ENCODE measurements at places on chromosomes 2 and 18.

GRCh38 chr2:20626698-20627513 is 24.0 kb downstream of the HS1BP3 start:
- DNase-seq, result no peak

DNA sequence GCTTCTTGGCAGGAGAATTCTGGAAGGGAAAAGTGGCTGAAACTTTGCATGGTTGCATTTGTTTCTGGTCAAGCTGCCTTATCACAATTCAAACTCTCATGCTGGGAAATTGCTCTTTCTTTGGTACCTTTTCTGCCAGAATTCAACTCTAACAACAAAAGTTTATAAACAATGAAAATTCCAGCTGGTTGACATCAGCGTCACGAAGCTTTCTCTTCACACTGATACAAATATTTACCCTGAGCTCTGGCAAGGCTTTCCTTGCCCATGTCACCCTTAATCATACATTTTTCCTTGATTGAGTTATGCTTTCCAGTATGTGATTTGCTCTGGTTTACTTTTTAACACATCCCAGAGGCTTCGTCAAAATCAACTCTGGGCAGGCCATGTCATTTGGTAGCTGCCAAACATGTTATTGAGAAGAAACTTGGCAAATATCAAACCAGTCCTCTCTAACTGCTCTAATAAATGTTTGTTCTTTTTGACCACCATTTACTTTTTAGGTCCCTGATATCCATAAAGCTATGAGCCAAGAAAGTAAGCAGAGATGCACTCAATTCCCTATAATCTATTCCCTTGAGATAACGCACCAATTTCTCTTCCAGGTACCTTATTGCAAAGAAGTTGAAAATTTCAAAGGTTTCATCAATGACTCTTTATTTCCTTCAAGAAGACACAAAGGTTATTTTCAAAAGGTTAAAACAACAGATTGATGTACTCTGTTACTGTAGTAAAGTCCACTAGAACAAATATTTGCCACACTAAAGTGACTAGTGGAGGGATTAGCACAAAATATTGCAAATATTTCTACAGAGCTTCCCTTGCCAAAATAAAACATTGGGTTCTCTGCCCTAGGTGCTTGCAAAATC is 1241.1 kb upstream of the ZEB2 start:
- no peak for DNase-seq

- DNase-seq, result no peak
These were observed 292.4 kb downstream of the TRIB2 start for GRCh38 chr2:13009027-13009642.

GRCh38 chr2:208042041-208042440 is 16.7 kb upstream of the PLEKHM3 start:
- DNase-seq, result no peak

GRCh38 chr2:99403524-99403923 is 66.3 kb downstream of the EIF5B start:
- no peak for DNase-seq

GRCh38 chr2:64863097-64863820 is 125.9 kb upstream of the SLC1A4 start:
- DNase-seq, result no peak

GRCh38 chr2:38626326-38627035 is 23.8 kb upstream of the HNRNPLL start:
- DNase-seq, result no peak

DNA sequence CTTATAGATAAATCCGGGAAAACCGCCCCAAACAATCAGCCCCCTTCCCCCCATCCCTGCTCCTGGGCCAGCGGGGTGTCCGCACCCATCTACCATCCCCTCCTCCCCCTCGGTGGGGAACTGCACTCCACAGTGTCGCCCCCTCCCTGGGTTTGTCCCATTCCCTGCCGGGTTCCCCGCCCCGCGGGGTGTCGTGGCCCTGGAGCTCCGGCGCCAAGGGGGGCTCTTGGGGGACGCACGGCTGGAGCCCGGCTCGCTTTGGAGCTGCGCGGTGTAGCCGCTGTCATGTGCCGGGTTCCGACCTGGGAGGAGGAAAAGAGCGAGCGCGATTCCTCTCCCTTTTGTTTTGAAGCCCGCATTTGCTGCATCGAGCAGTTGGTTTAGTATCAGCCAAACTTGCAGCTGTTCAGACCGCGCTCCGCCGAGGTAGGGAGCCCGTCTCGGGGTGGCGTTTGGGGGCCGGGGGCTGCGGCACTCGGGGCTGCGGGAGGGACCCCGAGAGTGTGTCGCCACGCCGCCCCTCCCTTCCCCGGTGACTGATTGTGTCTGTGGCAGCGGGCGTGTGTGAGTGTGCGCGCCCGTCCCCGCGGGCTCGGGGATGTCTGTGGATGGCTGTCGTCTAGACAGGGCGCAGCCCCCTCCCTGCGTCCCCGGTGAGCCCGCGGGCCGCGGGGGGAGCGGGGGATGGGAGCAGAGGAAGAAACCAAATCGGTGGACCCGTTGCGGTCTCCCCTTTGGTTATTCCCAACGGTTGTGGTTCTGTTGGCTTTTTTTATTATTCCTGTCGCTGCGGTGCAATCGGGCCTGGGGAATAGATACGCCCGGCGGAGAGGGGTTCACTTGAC is 797 bp downstream of the CTIF start:
- no peak for DNase-seq

- no peak for DNase-seq
These were observed 55.6 kb downstream of the MRPL35 start for GRCh38 chr2:86254576-86255538.

GRCh38 chr2:128464456-128464855 is 145.8 kb upstream of the HS6ST1 start:
- DNase-seq, result no peak

DNA sequence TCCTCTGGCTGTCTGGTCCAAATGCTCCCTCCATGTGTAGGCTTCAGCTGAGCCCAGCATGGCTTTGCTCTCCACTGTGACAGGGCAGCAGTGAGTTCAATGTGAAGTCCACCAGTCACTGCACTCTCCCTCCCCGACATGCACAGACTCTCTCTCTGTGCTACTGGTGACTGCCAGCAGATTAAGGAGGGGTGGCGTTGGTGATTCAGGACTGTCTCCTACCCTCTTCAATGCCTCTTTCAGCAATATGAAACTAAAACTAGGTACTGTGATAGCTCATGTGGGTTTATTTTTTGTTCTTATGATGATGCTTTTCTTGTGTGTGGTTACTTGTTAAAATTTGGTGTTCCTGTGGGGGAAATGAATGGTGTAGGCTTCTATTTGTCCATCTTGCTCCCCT is 201.0 kb upstream of the RBMS1 start:
- DNase-seq, result no peak

- DNase-seq, result no peak
These were observed 45.2 kb upstream of the ST3GAL5 start for GRCh38 chr2:85933753-85934594.

- no peak for DNase-seq
These were observed 93.7 kb upstream of the ZNF516 start for GRCh38 chr18:76588601-76589226.

DNA sequence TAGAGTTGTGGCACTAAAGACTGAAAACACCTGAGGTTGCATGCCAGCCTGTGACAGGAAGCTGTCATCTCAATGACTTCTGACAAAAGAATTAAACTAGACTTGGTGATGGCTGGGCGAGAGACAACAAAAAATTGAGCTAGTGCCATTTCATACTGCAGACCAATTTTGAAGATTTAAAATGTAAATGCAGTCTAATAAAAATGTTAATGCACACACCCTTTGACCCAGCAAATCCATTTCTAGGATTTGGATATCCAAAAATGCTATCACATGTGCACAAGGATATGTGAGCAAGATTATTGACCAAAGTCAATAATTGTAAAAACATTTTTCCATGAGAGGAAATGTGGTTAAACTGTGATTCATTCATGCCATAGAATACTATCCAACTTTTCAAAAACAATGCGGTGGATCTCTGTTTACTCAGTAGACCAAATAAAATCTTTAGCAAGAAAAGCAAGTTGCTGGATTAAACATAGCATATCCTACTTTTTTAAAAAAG is 5.6 kb downstream of the FBXO36 start:
- no peak for DNase-seq

GRCh38 chr2:70340075-70340474 is 38.2 kb upstream of the FAM136A start:
- no peak for DNase-seq

GRCh38 chr2:78865667-78866066 is 159.8 kb upstream of the REG3G start:
- no peak for DNase-seq

GRCh38 chr2:234691214-234691575 is 194.3 kb upstream of the ARL4C start:
- no peak for DNase-seq

DNA sequence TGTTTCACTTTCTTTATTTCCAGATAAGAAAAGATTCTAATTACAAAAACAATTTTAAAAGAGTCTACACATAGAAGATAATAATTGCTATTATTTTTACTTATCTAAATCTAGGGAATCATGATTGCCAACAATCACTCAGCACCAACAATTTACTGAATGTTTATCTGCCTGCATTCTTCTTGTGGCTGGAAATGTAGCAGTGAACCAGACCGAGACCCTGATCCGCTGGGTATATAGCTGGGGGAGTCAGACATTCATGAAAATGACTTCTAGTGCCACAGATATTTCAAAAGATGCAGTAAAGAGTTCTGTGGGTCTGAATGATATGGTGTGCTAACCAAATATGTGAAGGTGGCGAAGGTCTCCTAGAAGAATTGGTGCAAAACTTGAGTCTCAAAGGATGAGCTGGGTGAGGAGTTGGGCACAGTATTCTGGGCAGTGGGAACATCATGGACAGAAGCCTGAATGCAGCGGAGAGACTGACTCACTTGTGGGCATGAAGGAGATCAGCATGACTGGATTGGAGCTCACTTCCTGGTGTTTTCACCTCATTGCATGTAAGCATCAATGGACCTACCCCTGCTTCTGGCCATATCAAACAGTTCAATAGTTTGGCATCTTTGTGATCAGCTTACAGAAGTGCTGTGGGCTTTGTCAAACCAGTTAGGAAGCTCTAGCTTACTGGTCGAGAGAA is 26.1 kb upstream of the FN1 start:
- no peak for DNase-seq

- no peak for DNase-seq
These were observed 306.9 kb upstream of the NT5C1B start for GRCh38 chr2:18896125-18896764.

GRCh38 chr2:121288454-121289231 is 3.6 kb upstream of the TFCP2L1 start:
- no peak for DNase-seq

- DNase-seq, result no peak
These were observed 607.1 kb downstream of the ADCYAP1 start for GRCh38 chr18:1511619-1512311.

DNA sequence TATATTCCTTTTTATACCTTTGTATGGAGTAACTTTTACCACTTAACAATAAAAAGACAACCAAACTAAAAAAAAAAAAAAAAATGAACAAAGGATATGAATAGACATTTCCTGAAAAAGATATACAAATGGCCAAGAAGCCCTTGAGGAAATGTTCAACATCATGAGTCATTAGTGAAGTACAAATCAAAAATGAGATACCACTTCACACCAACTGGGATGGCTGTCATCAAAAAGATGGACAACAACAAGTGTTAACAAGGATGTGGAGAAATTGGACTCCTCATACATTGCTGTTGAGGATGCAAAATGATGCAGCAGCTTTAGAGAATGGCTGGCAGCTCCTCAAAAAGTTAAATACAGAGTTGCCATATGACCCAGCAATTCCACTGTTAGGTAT is 22.6 kb upstream of the SCYGR2 start:
- no peak for DNase-seq
